CD4-positive, alpha-beta T cell treated with Interleukin-10 for 1 hour (primary cell): ENCODE measurements at places on chromosomes 3 and 15.

- no peak for DNase-seq
Observed at GRCh38 chr15:58489289-58490085, 57.7 kb downstream of the LIPC start.

GRCh38 chr3:155462672-155463071 is 169.2 kb upstream of the STRIT1 start:
- no peak for DNase-seq

DNA sequence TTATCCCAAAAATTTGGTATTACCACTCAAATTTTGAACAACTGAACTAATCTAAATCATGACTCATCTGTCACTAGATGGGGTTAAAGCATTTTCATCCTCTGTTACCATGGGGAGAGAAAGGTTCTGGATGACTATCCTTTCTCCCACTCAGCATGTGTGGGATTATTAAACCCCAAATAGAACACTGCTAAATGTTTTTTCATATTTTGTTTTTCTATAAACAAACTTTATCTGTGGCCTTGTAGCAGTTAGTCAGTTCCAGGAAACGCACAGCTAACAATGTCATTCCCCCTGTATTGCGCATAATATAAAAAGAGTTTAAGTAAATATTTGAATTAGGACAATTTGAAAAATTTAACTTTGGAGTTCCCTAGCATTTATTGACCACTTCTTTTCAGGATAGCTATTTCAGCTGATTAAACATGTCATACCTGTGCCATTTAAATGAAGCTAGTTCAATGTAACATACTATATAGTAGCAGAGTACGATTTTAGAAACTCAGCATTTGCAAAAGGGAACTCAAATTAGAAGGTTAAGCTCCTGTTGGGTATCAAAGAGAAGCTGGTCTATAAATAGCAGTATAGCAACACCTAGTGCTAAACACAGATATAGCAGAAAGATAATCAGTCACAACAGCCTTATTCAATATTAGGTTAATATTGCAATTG is 9.2 kb upstream of the TMEM212 start:
- peak; percentile 12 for DNase-seq

DNA sequence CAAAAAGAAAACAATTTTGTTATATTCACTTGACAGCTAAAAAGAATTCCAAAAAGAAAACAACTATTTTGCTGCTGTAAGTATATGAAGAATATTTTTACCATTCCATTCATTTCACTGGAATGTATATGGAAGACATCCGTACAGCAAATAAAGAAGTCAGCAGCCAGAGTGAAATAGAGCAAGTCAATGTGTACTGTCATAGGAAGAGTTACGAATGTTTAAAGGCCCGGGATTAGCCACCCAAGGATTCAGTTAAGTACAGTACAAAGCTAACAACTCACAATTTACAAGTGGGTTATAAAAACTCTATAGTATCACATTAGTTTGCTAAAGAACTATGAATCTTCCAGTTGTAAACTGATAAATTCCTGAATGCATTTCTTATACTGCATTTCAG is 14.4 kb upstream of the XXYLT1 start:
- no peak for DNase-seq

GRCh38 chr15:40136470-40137302 is 24.2 kb upstream of the BUB1B start:
- no peak for DNase-seq

DNA sequence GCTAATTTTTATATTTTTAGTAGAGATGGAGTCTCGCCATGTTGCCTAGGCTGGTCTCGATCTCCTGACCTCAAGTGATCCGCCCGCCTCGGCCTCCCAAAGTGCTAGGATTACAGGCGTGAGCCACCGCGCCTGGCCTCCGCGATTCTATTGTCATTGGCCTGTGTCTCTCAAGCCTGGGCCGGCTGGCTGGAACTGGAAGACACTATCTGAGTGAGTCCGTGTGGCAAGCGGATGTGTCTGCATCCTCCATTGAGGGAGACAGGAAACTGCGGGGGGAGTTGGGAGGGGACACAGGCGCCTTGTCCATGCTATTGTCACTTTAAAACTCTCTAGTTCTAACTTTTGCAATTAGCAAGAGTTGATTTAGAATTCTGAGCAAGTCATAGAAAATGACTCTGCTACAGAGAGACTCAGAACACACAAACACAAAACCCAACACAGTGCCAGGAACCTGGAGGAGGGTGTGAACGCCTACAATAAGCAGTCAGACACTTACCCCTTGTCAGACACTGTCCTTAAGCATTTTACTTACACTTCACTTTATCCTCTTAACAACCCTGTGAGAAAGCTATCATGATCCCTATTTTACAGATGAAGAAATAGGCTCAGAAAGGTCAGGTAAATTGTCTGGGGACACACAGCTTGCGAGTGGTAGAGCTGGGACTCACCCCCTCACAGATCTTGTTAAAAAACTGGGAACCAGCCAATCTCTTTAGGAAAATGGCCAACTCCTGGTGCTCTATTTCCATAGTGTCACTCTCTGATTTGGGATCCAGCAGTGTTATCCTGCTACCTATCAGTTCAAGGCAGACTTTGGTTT is 38.7 kb downstream of the ANP32A start:
- DNase-seq, result peak; percentile 16

DNA sequence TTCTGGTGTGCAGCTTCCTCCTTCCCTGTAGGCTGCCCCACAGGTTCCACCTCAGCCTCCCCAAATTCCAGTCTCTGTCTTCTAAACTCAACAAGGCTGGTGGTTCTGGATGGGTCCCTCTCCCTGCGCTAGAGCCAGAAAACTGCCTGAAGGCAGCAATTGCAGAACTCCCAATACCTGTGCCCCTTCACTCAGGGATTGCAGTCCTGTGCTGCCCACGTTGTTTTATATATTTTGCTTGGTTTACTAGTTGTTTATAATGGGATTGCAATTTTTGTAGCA is 14.8 kb upstream of the NPTN start:
- no peak for DNase-seq

DNA sequence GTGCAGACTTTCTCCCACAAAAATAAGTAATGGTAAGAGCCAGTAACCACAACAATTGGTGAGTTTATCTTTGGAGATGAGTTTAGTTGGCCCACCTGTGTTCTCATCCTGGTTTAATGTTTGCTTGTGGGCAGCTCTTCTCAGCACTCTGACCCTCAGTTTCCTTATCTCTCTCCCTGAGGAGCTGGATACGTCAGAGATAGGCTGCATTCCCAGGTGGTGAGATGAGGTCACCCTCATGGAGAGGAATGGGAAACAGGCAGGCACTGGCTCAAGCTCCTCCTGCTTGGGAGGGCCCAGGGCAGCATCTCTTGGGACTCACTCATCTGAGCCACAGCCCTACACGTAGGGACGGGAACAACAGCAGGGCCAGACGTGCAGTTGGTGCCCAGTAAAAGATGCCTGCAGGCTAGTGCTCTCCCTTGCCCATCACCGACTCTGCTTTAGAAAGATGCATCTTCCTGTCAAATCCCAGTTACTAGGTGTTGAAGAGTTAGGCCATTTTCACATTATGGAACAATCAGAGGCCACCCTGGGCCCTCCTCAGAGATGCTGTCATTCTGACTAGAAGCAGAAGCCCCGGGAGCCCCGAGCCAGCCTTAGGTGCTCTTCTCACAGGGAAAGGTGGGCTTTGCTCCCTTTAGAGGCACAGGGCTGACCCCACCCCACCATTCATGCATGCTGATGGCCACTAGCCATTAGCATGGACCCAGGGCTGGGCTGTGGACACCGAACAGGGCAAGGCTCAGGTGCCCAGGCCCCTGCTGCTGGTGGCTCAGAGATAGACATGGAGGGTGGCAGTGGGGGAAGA is 59.7 kb downstream of the GRIP2 start:
- DNase-seq, result no peak

- DNase-seq, result no peak
Observed at GRCh38 chr15:101495334-101496197, 6.1 kb upstream of the PCSK6 start.

DNA sequence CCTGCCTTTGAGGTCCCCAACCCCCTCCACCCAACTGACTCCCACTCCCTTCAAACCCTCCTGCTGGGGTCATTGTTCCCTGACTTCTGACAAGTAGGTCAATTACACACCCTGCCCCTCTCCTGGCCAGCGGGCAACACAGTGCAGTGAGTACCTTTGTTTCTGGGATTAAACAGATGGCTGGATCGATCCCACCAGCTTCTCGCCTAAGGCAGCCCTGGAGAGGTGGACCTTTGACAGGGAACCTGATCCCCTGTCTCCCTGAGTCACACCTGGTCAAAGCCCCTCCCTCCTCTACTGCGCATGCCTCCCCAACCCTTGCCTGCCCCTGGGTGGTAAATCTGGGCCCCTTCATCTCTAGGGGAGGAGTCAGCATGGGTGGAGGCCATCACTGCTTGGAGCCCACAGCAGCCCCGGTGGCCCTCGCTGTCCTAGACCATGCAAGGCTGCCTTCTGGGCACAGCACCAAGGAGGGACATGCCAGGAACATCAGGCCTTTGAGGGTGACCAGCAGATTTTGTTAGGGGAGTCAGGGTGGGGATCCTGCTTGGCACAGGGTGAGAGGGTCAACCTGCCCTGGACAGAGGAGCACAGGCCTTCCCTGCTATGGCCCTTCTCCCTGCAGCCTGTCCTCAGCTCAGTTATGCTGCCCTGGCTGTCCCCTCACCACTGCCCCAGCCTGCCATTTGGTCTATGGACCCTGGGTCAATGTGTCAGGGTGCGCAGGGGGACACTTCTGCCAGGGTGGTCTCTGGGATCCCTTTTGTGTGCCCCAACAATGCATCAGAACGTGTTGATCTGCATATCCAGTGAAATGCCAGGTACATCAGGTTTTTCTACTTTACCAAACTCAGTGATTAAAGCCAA is 9.8 kb upstream of the PRR23E start:
- no peak for DNase-seq

DNA sequence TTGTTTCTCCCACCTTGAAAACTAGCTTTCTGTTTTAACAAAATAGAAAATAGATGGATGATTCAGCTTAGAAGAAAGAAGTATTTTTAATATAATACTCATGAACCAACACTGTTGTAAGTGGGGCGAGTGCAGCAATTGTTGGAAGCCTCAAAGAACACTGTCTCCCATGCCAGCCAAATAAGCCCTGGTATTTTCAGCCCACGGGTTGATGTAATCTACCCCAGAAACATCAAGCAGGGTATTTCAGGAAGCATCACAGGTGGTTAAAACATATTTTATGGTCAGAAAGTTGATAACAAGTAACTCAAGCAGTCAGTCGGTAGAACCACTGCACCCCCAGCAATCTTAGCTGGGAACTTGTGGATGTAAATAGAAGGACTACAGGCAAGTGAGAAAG is 115.9 kb downstream of the SV2B start:
- DNase-seq, result no peak

DNA sequence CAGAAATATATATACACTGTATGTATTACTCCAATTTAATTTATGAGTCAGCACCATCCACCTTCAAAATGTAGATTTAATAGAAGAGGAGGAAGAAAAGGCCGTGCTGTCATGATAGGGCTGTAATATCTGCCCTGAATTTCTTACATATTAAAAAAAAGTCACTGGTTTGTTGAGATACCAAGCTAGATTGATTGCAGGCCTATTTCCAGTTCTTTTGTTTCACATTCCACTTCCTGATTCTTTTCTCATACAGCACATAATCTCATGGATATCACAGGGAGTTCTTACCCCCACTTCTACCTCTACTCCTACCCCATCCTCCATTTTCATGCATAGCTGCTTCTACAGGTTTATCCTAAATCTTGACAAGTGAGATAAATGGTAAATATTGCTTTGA is 290.3 kb downstream of the ZBTB20 start:
- no peak for DNase-seq

DNA sequence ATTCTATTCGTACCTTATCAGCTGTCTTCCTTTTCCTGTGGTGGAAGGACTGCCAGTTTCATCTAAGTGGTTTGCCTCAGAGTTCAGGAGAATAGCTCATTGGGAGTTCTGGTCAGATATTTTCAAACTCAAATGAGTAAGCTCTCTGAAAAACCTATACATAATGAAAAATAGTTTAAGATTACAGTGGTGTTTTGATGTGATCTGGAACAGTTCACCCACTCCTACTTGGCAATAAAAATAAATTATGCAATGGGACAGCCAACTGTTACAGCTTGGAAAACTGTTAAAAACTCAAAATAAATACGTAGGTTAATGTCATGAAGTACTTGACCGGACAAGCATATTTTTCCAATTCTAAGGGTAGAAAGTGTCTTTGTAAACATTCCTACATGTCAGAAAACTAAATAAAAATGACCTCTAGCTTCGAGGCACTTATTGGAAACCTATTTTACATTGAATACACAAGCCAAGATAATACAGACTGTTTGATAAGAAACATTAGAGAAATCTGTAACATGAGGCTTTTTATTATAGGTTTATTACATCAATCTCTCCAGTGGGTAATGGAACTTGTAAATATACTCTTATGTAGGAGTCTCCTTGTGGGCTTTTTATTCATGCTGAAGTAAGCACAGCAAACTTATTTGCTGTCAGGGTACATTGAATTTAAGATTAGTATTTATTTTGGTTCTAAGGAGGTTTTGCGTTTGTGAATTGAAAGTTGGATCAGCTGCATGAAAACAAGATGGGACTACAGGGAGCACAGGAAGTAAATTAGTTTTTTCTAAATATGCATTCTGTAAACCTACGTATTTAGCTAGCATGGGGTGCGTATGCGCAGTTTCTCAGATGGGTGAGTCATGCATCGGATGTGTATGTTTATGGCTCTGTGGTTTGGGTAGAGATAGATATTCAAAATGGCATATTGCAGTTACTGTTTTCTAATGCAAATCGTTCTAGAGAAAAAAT is 453.1 kb downstream of the IL5RA start:
- no peak for DNase-seq

DNA sequence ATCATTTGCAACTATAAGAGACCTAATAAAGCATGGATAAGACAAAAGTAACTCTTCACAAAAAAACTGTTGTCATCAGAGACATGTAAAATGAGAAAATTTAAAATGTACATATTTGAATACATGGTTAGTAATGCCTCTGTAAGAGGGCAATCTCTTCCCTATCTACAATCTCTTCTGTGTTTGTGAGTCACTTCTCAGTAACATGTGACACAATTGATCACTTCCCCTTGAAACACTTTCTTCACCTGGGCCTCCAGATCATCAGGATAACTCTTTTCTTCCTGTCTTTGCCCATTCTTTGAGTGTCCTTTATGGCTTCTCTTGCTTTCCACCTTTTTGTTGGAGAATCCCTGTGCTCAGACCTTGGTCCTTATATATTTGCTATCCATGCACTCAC is 50.4 kb downstream of the TFDP2 start:
- no peak for DNase-seq

- DNase-seq, result no peak
Observed at GRCh38 chr3:120673116-120673515, 8.9 kb downstream of the HGD start.

DNA sequence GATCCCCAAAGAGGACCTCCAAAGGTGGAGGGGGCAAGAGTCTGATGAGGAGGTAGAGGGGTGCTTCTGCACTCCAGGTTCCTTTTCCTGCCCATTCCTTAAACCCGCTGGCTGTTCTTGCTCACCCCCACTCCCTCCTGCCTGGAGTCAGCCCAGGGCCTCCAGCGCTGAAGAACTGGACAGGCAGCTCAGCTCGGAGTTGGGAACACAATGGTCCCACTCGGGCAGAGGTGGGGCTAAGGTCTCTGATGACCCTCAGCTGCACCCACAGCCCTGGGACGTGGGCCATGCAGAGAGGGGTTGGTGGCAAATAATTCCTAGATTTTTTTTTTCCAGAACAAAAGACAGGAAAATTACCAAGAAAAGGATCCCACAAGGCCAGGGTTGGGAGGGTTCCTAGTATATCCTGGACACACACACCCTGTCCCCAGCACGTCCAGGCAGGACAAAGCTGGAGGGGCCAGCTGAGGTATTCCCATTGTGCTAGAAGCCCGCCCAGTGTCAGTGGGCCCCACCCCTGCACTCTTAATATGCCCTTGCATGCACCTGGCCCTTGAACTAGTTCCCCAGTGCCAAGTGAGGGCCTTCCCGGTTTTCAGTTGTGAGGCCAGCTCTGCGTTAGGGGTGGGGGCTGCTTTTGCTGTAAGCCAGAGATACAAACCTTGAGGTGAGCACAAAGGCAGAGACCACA is 22.1 kb upstream of the IP6K2 start:
- DNase-seq, result no peak
